Stimulated activated CD8-positive, alpha-beta memory T cell treated with anti-CD3 and anti-CD28 coated beads, Interleukin-15, amount 100 ng/mL, for 1 hour (primary cell): ENCODE measurements at places on chromosomes 12 and 14.

GRCh38 chr14:61661471-61662400 lies 33.6 kb upstream of the HIF1A start:
- DNase-seq: no peak

DNA sequence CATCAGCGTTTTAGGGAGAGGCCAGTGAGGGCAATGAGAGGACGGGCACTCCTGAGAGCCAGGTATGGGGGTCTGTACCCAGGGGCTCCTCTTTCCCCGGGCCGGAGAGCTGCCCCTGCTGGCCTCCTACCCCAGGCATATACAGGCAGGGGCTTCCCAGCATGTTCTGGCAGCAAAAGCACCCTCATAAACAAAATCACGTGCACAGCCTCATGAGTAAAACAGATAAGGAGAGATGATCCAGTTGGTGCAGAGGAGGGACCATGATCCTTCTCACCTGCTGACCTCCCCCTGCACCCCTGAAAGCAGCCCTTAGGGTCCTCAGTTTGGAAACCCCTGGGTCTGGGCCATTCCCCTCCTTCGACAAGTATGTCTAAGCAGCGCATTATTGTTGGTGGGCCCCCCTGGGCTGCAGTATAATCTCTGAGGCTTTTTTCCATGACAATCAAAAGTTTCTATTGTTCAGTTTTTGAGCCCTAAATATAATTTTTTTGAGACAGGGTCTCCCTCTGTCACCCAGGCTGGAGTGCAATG lies 5.0 kb upstream of the KRT4 start:
- no peak for DNase-seq

- peak; percentile 59 for DNase-seq
Observed at GRCh38 chr12:93677195-93678064, at the start of gene CRADD. CRADD (plus strand) TSS chr12:93677375.

- DNase-seq: no peak
Observed at GRCh38 chr12:57518920-57519795, 1.2 kb downstream of the DDIT3 start.

DNA sequence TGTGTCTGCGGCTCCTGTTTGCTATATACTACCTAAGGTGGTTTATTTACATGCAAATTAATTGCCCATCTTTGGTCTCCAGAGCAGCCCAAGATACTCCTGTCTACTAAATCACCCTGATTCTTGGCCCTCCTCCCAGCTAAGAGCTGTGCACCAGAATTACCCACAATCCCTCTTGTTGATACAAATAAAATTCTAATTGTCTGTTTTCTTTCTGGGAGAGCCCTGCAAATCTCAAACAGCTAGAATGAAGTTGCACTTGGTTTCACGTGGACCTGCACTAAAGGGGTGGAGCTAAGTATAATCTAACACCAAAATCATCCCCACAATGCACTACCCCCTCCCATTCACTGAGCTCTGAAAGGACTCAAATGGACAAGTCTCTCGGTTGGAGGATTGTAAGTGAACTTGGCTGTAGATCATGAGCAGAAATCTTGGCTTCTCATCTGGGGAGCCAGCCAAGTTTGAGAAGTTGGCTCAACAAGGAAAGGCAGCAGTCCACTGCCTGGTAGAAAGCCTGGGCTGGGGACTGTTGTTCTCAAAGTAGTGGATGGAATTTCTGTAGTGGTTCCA lies 6.6 kb downstream of the MAX start:
- no peak for DNase-seq

- DNase-seq: no peak
Observed at GRCh38 chr14:22560662-22561365, 28.2 kb downstream of the DAD1 start.

DNA sequence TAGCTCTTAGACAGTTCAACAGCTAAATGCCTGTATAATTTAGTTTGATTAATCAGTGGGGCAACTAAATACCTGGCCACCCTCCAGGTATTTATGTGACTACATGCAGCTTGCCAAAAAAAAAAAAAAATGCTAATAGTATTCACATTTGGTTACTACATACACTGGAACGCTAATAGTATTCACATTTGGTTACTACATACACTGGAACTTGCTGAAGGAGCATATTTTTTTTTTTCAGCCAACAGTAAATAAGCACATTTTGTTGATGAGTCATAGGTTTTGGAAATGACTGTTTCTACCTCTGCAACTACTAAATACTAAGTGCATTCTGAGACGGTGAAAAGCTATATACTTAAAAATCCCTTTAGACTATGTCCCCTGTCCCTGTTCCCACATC lies 1172.3 kb downstream of the LRFN5 start:
- DNase-seq: no peak

DNA sequence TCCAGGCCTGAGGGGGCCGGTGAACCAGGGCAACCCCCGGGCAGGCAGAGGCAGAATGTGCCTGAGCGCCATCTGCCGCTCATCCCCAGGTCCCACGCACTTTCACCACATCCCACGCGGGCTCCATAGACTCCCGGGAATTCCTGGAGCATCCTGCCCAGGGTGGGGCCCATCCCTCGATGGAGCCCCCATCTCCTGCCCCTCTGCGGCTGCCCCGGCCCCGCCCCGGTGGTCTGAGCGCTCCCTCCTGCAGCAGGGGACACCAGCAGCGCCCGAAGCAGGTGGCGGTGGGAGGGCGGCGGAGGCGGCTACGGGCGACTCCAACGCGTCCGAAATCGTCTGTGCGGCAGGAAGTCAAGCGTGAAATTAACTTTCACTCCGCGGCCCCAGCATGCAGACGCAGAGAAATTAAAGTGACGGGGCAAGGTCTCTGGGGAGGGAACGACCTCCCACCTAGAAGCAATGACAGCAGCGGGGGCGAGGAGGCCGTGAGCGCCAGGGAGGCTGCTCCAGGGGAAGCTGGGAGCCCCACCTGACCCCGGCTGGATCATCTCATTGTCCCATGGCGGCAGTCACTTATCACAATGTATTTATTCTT lies 122.2 kb downstream of the NCOR2 start:
- no peak for DNase-seq

GRCh38 chr12:57126561-57126960 lies 1.7 kb upstream of the LRP1 start:
- no peak for DNase-seq

DNA sequence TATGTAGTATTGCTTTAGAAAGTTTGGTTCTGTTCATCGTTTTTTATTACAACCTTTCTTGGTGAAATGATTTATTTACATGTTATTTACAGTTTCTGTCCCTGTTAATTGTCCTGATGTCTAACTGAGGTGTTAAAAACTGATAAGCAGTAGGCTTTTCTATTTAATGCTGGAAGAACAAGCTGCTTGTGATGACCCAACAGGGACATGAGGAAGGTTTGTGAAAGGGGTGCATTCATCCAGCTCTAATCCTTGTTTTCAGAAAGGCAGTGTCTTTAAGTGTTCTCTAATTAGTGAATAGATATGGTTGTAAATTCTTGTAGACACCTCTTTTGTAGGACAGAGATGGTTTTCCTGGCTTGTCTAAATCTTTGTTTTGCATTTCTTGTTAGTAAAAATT lies 191.4 kb downstream of the FOXA1 start:
- no peak for DNase-seq

- no peak for DNase-seq
Observed at GRCh38 chr14:61406675-61407074, 85.3 kb downstream of the PRKCH start.

DNA sequence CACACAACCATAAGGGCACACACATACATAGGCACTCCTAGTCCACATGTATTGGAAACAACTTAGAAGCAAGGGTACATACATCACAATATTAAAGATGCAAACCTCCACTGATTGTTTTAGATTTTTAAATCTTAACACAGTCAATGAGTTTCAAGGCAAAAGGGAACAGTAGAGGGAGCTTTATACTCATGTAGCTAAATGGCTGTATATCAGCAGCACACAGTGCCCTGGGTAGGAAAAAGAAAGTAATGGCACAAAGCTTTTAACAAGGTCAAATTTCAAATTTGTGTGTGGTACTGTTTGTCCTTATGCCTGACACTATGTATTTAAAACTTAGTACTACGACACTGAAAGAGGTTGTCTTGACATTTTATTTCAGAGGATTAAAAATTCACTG lies 262.0 kb downstream of the MED13L start:
- DNase-seq: no peak

DNA sequence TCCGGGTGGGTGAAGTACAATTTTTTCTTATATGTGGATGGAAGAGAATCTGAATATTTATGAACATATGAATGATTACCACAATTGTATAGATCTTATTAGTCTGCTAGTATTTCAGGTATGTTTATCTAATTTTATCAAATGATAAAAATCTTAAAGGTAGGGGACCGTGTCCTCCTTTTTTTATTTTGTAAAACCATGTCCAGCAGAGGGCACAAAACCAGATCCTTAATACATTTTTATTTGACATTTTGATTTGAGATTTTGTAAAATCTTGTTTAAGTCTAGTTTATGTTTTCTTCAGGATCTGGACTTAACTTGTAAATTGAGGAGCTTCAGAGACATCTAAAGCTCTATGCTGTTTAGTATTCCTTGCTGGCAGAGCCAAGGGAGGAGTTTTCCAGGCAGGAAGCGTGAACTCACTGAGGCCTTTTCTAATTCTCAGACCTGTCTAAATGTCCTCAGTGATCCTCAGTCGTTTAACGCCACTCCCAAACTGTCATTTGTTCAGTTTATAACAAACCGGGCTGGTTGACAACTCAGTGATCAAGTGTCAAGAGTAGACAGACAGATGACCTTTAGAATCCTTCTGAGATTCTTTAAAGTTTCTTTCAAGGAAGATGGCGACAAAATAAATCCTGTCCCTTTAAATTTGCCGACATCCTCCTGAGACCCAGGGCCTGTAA lies 263.9 kb downstream of the KTN1 start:
- DNase-seq: no peak
